ENCODE measurements at places on chromosomes 5 and 9.

- DNase-seq = peak; percentile 23
Measured at GRCh38 chr9:70108181-70108580, 64.5 kb downstream of the MAMDC2 start.

DNA sequence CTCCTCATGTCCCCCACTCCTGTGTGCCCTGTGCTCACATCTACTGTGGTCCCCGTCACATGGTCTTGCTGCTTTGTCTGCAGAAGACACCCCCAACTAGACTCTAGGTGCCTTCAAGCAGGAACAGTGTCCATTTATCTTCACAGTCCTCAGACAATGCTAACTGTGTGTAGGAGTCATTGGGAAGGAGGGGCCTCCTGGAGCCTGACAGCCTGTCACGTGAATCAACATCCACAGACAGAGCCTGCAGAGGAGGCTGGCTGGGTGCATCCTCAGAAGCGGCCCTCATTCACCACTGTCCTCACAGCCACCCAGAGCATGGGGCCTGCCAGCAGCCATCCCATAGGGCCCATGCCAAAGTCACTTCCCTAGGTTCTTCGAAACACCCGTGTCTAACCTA is 98.7 kb downstream of the MED10 start:
- DNase-seq = no peak

GRCh38 chr9:122144836-122145591 is 14.6 kb downstream of the NDUFA8 start:
- peak; percentile 60 for DNase-seq

- peak; percentile 53 for DNase-seq
Measured at GRCh38 chr9:20640331-20641187, 18.3 kb upstream of the MLLT3 start.

DNA sequence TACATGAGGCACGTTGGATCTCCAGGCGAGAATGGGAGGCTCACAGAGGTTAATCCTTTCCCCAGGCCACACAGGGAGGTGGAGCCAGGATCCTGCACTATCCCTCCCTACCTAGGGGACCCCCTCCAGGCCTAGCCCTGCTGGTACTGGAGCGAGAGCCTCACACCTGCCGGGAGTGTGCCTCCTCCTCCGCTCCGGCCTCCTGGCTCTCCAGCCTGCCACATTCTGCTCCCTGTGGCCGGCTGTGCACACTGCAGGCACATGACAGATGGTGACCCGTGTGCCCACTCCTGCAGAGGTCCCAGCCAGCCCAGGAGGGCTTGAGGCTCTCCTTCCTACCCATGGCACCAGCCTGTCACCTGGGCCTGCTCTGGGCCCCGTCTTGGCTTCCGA is 93.4 kb downstream of the RXRA start:
- no peak for DNase-seq

DNA sequence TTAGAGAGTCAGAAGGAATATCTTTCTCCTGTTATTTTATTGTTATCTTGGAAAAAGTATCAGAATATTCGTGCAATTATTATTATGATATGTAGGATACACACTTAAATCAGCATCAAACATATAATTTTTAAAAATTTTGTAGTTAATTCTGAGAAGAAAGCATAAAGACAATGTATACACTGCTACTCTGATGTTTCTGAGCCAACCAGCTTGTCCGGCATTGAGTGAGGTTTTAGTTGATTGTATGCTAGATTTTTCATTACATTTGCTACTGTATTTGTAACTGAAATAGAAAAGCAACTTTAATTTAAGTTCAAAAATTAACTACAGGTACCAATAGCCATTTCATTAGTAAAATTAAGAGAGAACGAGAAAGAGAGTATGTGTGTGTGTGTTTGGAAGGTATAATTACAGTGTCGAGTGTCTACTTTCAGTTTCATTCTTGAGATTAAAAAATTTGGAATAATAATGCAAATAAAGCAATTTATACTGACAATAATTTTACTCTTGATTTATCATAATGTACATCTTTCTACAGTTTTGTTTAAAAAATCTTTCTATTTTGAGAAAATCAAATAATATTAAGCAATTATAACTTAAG is 160.4 kb upstream of the CDH12 start:
- DNase-seq = no peak

- DNase-seq = peak; percentile 64
Measured at GRCh38 chr9:88824711-88825110, 166.6 kb upstream of the S1PR3 start.

Measured in choroid plexus epithelial cell (primary cell).